Brain pericyte (primary cell): ENCODE measurements at places on chromosomes 7 and 10.

- DNase-seq: no peak
Measured at GRCh38 chr7:116443101-116443523, 56.4 kb upstream of the CAV2 start.

GRCh38 chr7:98998821-98999725 lies 120.7 kb downstream of the TRRAP start:
- DNase-seq: no peak

- no peak for DNase-seq
Measured at GRCh38 chr7:41779918-41780317, 77.0 kb upstream of the INHBA start.

DNA sequence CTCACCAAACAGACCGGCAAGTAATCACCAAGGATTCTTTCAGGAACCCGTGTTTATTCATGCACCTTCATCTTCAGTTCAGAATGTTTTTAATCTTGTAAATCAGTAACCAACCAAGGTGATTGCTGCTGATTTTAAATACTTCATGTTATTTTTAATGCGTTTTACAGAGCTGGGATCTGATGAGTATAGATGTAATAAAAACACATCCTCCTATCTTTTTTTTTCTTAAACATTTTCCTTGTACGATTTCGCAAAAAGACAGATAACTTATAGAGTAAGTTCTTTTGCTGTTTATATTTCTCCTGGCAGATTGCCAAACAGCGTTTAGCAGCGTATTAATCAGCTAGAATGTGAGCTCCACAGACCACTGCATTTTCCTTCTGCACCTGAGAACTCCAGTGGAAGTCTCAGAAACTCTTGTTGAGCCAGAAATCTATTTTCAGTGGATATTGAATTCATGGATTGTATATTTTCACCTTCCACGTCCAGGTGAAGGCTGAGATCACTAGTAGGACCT lies 397.8 kb upstream of the NRP1 start:
- DNase-seq: no peak

DNA sequence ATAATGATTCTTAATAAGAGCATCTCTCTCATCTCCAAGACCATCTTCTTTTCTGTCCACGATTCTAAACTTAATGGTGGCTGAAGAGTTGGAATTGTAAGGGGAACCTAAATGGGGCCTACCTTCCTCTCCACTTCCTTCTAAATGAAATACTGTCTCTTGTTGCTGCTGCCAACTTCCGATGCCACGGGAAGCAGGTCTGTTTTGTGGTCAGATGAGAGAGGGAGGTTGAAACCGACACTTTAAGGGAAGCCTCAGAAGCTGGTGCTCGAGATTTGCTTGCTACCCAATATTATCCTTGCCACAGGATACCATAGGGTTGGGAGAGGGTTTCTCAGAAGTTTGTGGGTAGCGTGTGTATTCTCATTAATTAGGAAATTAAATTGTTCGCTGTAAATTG lies 464.1 kb downstream of the SUGCT start:
- DNase-seq: no peak
